Large intestine (tissue), 12 donors: ENCODE measurements at places on chromosomes 16 and 17. TPM values are rescaled to one million over a fixed set of nuclear protein-coding genes. Genes with fewer than 3 reads are reported as not detected.

DNA sequence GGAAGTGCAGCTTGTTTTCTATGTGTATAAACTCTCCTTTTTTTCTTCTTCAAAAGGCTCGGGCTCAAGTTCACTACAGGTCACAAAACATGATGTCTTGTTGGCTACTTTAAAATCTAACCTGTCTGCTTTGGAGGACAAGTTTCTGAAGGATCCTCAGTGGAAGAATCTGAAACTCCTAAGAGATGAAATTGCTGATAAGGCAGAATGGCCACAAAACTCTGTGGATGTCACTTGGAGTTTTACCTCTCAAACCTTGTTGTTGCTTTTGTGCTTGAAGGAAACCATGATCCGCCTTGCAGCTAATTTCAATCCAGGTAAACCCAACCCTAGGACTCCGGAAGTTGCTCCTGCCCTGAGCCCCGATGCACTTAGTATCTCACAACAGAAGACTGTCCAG is 16.5 kb downstream of the TANGO6 start:
- DNase-seq = no peak

DNA sequence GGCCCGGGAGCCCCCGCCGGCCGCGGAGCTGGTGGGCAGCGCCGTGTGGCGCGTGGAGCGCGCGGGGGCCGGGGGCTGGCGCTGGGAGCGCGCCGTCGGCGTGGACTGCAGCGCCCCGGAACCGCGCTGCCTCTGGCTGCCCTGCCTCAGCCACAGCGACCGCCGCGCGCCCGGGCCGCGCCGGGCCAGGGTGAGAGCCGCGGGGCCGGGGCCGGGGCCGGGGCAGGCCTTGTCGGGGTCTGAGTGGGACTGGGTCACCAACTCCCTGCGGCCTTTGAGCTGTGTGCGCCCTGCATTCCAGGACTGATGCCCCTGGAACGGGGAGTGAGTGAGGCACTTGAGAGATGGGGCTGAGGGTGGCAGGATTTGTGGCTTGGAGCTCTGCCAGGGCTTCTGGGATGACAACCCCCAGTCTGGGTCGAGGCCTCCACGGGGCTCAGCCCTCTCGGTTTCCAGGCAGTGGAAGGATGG is 25.7 kb downstream of the ARHGAP23 start:
- DNase-seq = no peak

GRCh38 chr17:32492648-32493289 is 6.0 kb downstream of the CDK5R1 start:
- DNase-seq = no peak

DNA sequence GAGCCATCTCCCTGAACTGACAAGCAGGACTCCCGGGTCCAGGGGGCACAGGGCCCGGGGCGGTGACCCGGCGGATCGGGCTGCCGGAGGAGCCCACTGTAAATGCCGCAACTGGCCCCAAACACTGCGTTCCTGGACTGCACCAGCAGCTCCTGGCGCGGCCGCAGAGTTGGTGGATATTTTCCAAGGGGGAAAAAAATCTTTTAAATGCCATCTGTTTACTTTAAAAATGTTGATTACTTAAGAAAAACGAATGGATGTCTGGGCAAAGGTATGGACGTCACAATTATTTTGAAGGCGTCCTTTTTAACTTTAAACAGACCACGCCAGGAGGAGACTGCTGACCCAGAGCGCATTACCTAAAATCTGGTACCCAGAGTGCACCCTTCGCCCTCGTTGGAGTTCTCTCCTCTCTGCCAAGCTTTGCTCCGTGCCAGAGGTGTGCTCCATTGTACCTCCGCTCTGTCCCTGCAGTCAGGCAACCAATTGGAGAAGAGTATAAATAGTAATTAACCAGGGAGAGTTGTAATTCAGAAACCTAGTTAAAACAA is 3.4 kb downstream of the HS3ST3B1 start:
- DNase-seq = no peak

DNA sequence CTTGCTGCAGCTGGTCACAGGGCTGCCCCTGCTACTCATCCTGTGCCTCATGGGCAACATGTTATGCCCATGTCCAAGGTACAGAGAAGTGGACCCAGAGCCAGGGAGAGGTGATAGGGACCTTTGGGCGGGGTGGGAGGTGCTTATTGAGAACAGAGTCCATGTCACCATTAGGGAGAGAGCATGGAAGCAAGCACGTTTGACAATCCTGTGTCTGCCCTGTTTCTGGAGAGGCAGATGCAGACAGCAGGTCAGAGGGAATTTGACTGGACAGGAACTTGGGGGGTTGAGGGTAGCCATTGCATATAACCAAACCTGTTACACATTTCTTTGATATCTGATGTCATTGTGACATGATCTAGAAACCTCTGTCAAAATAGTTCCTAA is 14.3 kb upstream of the ARL4D start:
- DNase-seq = peak; percentile 95

GRCh38 chr16:88673716-88674379 is 11.0 kb upstream of the MVD start:
- DNase-seq = no peak

DNA sequence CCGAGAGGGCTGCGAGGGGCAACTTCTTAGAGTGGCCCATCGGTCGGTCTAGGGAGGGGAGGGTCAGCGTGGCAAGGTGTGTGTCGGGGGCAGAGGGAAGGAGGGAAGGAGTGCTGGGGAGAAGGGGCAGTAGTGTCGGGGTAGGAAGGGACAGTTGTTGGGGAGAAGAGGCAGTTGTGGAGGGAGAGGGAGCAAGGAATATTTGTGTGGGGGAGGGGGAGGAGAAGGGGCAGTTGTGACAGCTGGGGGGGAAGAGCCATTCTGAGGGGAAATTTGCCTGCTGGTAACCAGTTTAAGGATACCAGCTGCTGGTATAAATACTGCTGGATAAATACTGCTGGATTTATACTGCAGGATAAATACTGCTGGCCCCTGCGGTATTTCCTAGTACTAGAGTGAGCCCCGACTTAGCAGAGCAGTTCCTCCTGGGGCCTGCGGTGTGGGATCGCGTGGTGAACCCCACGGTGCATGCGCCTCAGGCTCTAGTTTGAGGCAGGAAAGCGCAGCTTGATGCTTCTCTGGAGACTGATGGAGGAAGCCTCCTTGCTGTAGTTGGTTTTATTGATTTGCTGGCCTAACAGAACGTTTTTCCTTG is 309 bp downstream of the DNAH2 start:
- no peak for DNase-seq

DNA sequence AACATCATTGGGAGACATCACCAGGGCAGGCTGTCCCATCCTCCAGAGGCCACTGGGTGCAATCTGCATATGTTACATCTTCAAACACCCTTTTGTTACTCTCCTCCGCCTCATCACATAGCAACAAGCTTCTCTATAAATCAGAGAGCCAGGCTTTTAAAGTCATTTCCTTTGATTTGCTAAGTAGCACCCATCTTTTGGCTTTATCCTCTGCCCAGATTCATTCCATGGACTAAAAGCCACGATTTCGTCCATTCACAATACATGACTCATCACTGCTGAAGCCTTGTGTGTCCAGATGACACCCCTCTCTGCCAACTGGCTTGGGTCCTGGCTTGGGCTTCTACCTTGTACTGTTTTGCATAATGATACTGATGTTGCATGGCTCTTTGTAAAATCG is 2.0 kb upstream of the KRT38 start:
- no peak for DNase-seq

- DNase-seq = no peak
Measured at GRCh38 chr17:40366861-40367518, 2.5 kb upstream of the GJD3 start.

- no peak for DNase-seq
Measured at GRCh38 chr17:79090443-79091225, 16.0 kb downstream of the ENGASE start.

- DNase-seq = peak; percentile 75
Measured at GRCh38 chr17:68777243-68777855, 176.2 kb upstream of the FAM20A start.

Gene DVL2
- 44.5 TPM for polyA plus RNA-seq

DNA sequence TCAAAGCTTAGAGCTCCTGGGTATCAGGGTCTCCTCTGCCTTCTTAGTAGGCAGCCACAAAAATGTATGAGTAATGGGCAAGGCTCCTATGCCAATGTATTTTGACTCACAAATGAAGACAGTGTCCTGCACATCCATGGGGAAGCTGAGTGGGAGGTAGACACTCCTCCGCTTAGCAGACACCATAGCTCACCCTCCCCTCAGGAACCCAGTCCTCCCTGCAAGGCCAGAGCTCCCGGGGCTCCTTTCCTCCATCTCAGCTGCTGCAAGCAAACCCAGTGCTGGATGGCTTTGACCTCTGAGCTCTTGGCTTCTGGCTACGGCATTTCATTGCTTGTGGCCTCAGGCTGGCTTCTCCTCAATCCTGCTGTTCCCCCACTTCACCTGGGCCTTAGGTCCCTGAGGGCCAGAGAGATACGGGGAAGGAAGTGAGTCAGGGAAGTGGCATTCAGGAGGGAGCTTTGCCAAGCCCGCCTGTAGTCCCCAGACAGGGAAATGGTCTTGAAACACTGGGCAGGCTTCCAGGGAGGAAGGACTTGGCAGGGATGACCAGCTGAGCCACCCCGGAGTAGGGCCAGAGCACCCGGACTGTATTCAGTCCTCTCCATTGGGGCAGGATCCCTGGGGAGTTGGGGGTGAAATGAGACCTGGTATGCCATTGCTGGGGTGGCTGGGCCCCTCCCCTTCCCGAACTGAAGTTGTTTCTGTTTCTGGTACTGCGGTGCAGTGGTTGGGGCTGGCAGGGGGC is 4.5 kb downstream of the ABCC3 start:
- peak; percentile 60 for DNase-seq
